ENCODE measurements at places on chromosomes 7 and 10.

DNA sequence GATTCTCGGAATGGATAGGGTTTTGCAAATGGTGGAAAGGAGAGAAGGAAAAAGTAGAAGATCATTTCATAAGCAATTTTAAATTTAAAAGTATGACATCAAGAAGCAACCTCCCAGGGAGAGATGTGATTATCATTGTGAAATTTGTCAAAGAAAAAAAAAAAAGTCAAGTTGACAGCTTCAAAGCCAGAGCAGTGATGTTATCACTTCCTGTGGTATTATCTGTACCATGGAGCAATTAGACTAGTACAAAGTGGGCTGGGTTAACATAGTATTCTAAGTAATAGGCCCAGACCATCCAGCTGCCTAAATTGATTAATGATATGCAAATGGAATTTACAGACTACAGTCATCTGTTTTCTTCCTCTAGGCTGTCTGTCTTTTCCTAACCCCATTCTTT lies 84.0 kb upstream of the NPY start:
- DNase-seq, result no peak

DNA sequence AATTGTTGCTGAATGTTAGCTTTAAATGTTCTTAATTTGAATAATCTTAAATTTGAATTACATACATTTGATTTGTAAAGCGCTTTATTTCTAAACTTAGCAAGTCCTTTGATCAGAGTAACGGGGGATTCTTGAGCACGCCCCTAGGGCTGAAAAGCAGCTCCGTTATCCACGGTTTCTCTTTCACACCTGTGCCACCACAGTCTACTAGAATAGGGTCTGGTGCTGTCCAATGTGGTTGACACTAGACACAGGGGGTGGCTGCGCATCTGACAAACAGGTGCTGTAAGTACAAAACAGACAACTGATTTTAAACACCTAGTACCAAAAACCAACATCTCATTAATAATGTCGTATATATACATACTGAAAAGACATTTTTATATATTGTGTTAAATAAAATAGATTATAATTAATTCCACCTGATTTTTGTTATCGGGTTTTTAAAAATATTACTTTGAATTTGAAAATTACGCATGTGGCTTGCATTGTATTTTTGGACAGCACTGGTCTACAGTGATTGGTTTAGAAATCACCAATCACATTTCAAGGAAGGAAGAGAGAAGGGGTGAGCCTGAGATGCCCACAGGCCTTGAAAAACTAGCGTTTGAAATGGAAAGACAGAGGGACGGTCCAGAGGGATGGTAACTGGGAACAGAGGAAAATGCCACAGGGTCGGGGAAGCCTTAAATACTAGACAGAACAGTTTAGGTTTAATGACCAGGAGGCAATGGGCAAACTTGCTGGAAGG lies 7.3 kb downstream of the SEPHS1 start:
- no peak for DNase-seq

GRCh38 chr7:151383638-151384351 lies 26.0 kb downstream of the WDR86 start:
- DNase-seq, result no peak

- DNase-seq, result no peak
Measured at GRCh38 chr7:145928937-145929336, 187.7 kb upstream of the CNTNAP2 start.

- no peak for DNase-seq
Measured at GRCh38 chr10:109895848-109896247, 27.5 kb downstream of the XPNPEP1 start.

DNA sequence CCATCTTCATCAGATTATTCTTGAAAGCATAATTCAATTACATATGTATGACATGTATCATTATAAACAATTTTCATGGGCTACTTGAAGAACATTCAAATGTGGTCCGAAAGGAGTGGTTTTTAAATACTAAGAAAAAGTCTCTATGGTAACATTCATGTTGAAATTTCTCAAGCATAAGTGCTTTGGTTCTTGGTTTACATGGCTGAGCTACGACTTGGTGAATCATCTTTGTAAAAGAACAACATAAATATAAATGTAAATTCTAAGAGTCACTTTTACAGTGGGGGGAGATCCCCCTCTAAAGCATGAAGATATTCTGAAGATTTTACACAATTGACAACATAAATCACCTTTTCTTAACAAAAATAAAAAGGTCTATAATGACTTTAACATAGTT lies 118.6 kb downstream of the MAGI2 start:
- no peak for DNase-seq

DNA sequence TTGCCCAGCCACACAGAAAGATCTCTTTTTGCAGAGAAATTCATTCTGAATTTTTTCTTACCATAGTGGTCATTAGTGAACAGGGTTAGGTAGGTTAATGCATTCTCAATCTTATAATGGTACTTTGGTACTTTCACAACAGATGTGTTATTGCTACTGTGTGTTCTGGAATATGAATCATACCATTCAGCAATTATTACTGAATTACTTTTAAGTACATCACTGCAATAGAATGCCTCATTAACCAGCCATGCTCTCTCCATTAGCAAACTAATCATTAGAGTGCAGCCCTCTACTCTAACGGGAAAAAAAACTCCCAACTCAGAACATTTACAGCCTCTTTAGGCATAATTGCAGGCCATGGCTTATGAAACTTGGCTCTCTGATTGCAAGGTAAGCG lies 102.1 kb downstream of the DOCK4 start:
- DNase-seq, result no peak

DNA sequence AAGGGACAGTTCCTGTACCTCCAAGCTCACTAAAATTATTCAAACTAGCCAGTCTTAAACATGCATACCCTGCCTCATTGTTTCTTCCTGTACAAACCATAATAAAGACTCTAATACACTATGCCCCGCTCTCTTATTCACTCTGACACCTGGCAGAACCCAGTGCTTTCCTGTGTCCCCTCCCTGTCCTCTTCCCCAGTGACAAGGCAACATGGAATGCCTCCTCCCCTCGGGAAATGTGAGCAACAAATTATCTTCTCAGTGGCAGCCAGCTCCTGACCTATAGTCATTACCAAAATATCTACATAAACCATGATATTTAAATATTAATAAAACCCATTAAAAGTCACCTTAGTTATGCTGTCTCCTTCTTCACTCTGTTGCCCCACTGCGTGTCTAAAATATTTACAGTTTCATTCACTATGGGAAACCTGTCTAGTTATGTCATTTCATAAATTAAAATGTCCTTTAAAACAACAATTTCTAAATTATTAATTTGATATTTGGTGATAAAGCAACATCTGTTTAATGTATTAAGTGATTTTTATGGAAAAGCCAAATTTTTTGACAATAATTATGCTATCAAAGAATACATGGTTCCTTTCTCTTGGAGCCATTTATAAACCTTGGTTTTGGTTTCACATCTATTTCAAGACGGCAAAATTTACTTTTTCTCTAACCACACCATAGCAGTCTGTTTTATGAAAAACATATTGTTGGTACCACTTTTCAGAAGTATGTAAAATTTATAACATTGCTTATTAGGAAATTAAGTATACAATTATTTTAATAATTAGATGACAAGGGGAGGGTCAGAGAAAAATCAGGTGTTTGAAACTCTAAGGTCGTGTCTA lies 1355.2 kb downstream of the XPNPEP1 start:
- DNase-seq, result no peak

DNA sequence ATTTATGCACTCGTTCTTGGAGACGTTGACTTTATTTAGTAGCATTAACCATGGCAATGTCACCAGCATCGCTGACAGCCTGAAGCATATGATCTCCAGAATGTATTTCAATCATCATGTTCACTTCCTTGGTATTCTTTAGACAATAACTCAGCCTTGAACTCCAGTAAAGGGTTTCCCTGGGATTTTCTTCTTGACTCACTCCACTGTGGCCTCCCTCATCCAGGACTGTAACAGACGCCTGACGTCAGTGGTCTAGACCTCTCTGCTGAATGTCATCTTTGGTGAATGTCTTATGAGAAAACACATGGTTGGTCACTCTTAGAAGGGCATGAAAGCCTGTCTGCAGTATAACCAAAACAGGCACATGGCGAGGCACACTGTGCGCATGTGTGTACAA lies 64.4 kb downstream of the EGFR start:
- DNase-seq, result no peak

GRCh38 chr7:139451638-139452037 lies 31.8 kb downstream of the KLRG2 start:
- DNase-seq, result no peak

- DNase-seq, result no peak
Measured at GRCh38 chr7:54084340-54084739, 457.8 kb upstream of the VSTM2A start.

DNA sequence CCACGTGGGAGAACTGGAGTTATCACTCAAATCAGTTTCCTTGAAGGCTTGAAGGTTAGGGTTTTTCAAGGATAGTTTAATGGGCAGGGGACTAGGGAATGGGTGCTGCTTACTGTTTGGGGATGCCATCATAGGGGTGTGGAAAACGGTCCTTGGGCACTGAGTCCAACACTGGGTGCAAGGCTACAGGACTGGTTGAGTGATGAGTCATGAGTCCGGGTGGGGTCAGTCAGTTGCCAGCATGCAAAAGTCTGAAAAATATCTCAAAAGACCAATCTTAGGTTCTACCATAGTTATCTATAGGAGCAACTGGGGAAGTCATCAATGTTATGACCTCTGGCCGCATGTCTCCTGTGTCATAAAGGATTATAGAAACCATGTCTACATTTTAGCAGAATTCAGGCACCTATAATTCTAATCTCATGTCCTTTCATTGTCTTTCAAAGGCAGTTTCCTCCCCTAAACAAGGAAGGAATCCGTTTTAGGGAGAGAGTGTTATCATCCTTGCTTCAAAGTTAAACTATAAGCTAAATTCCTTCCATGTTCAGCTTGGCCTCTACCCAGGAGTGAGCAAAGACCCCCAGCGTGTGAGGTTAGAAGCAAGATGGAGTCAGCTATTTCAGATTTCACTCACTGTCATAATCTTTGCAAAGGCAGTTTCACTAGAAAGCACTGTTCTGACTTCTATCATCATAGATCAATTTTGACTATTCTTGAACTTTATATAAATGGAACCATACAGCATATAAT lies 94.5 kb downstream of the COL26A1 start:
- DNase-seq, result no peak

DNA sequence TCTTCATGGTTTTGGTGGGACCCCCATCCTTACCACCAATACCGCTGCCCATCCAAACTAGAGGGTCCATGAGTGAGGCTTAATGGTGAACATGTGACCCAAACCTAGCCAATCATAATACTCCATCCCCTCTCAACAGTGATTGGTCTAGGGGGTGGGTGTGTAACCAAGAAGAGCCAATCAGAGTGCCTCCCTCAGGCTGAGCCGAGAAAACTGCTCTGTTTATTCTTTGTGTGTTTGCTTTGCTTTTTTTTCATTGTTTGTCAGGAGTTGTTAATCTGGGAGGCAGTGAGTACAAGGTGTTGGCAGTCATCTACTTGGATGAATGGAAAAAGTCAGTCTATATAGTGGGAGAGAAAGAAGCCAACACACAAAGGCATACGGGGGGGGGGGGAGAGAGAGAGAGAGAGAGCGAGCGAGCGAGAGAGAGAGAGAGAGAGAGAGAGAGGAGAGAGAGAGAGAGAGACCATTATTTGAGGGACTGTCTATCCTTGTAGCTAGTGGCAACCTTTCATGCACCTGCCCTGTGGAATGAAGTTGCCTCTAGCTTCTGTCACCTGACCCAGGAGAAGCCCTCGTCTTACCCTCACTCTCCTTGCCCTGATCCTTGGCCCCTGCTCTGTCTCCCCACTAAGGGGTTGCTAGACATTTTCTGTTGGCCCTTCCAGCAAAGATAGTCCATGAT lies 441.7 kb downstream of the TYW1 start:
- DNase-seq, result no peak

DNA sequence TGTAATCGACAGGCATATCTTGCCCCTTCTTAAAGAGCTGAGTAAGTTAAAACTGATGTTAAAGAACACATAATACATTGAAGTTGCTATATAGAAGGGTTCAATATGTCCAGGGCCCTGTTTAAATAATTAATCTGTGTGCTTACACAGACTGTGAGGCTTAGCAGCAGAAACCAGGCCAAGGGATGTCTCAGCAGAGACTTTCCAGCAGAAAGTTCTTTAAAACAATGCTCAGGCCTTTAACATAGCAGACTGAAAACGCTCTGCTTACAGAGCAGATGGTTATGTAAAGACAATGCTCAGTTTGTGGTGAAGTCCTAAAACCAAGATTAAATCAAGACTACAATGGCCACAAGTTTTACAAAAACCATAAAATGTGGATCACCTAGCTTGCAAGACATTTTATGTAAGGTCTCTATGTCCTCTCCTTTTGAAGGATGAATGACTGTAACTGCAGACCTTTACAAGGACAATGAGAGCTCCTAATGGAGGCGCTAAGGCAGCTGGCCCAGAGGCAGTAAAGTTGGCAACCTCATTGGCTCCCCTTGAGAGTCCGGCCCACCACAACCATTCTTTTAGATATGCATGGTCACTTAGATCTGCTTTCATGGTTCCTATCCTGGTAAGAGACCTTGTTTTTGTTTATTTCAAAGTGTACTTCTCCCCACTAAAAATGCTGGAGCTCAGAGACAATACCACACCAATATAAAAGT lies 56.3 kb downstream of the FZD1 start:
- DNase-seq, result no peak

DNA sequence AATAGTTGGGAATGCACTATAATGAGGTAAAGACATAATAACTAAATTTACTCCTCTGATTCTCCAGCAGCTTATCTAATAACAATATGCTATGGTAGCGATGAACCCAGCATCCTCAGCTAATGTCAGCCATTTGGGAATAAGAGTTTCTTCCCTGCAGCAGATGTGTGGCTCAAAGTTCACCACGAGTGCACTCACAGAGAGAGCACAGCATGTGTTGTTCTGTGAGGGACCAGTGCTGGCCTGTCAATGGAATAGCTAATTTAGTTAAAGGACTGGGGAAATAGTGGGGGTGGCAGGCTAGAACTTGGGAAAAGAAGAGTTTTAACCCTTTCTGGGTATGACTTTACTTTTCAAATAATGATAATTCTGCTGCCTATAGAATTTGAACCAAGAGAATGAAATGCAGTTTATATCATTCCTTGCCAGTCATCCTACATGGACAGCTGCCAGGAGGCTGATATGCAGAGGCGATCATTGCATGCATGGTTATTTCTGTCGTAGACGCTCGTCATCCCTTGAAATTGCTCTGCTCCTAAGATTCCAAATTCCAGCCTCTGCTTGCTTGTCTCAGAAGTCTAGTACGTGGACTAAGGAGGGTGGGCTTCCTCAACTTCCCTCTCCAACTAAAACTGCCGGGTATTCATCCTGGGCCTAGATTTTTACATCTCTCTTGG lies 355.6 kb downstream of the RNLS start:
- DNase-seq, result no peak

- DNase-seq, result no peak
Measured at GRCh38 chr10:126661356-126661755, 9.1 kb downstream of the C10orf90 start.

GRCh38 chr10:106819490-106819889 lies 345.0 kb downstream of the SORCS1 start:
- DNase-seq, result no peak

DNA sequence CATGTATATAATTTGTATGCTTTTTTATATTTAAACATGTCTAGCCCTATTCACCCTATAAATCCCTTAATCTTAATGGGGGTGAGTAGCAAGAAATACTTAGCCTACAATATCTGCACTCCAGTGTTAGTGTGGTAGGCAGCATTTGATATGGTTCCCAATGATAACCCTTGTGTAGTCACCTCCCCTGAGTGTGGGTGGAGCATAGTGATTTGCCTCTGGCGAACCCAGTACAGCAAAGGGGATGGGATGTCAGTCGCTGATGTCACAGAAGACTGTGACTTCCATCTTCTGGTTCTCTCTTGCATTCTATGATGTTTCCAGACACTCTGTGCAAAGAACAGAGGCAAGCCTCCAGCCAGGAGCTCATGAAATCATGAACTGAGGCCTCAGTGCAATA lies 211.2 kb downstream of the CRPPA start:
- no peak for DNase-seq

All from left lung (tissue), 14 donors.